ENCODE measurements at places on chromosomes 2 and 18.

GRCh38 chr2:8582191-8582590 lies 99.7 kb upstream of the ID2 start:
- no peak for DNase-seq

GRCh38 chr18:35732162-35732561 lies 150.6 kb downstream of the GALNT1 start:
- DNase-seq, result no peak

DNA sequence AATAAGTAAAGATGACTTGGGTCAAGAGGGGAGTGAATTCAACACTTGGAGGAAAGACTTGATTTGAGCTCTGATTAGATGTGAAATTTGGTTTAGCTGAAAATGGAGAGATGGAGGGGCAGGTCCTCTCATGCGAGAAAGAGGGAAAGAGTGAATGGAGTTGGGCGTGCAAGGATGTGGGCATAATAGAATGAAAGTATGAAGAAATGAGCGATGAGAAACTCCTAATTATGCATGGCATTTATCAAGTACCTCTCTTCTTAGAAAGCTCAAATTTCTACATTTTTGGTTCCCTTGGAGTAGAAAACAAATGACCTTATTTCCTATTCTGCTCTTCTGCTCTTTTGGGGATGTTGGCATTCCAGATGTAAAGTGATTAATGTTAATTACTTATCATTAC lies 161.5 kb downstream of the PHLPP1 start:
- DNase-seq, result no peak

- DNase-seq, result no peak
These were observed 29.9 kb downstream of the ZEB2 start for GRCh38 chr2:144490017-144490416.

DNA sequence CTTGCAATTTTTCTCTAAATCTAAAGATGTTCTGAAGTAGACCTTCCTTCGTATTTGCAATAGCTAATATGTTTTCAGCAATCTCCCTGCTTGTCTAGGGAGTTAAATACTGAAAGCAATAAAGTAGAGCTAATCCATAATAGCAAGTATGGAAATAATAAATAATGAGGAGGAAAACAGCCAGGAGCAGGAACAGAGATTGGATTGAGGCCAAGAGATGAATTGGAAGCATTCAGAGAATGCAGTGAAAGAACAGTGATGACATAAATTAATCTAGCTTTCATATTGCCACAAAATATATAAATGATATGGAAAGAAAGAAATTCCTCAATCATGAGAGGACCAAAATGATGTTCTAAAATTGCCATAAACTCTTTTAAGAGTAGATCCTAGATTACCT lies 679.7 kb downstream of the METTL4 start:
- DNase-seq, result no peak

GRCh38 chr2:30230497-30231211 lies 680 bp upstream of the LBH start:
- no peak for DNase-seq

DNA sequence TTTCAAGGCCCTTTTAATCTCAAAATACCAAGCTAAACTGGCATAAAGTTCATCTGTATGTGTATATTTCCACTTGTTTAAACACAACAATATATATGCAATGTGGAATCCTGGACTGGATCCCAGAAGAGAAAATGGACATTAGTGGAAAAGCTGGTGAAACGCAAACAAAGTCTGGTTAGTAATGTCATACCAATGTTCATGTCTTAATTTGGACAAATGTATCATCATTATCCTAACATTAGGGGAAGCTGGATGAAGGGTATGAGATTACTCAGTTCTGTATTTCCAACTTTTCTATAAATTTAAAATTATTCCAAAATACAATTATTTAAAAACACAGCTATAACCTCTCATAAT lies 3.8 kb downstream of the SP3 start:
- no peak for DNase-seq

GRCh38 chr2:17933256-17933655 lies 54.8 kb downstream of the KCNS3 start:
- no peak for DNase-seq

DNA sequence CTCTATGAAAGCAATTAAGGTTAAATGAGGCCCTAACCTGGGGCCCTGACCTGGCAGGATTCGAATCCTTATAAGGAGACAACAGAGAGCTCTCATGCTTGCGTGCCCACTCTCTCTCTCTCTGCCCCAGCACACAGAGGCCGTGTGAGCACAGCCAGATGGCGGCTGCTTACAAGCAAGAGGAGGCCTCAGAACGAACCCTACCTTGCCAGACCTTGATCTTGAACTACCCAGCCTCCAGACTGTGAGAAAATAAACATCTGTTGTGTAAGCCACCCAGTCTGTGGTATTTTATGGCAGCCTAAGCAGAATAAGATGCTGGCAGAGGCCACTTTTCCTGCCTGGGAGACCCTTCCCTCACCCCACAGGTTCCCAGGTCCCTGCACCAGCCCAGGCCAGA lies 5.2 kb upstream of the UBE2F start:
- no peak for DNase-seq

DNA sequence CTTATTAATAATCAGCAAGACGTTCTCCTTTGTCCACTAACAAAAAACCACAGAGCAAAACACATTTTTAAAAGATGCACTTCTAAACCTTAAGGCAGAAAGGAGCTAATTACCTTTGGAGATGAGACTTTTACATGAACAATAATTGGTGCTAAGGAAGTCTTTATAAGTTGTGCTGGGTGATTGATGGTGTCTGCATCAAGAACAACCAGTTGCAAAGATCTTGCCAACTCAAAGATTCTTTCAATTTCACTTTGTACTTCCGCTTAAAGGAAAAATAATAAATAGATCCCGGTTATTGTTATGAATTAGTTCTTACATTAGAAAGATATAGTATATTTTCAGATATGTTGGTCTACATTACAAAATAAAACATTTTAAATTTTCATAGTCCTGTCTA lies 26.9 kb upstream of the ARL5A start:
- no peak for DNase-seq

- DNase-seq, result no peak
These were observed 46.3 kb downstream of the PLEKHB2 start for GRCh38 chr2:131151398-131151797.

GRCh38 chr2:16016282-16016681 lies 75.9 kb downstream of the MYCN start:
- DNase-seq, result no peak

DNA sequence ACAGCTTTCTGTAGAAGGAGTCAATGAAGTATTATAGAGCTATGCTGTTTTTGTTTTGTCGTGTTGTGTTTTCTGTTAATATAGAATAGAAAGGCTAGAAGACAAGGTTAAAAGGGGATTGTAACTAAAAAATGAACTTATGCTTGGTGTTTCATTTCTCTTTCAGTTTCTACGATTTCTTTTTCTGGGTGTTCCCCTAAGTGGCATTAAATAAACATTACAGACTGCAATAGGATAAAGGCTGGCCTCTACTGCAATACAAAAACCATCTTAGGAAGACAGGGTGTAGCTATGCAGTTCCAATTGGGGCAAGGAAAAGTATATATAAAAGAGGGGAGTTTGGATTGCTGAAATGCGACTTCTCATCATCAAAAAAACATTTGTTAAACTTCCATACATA lies 1609.7 kb upstream of the ACVR2A start:
- DNase-seq, result no peak

GRCh38 chr2:105062158-105062557 lies 24.3 kb downstream of the MRPS9 start:
- DNase-seq, result no peak

GRCh38 chr2:105712981-105713596 lies 31.6 kb upstream of the NCK2 start:
- no peak for DNase-seq

GRCh38 chr2:154758871-154759270 lies 60.4 kb downstream of the KCNJ3 start:
- no peak for DNase-seq

DNA sequence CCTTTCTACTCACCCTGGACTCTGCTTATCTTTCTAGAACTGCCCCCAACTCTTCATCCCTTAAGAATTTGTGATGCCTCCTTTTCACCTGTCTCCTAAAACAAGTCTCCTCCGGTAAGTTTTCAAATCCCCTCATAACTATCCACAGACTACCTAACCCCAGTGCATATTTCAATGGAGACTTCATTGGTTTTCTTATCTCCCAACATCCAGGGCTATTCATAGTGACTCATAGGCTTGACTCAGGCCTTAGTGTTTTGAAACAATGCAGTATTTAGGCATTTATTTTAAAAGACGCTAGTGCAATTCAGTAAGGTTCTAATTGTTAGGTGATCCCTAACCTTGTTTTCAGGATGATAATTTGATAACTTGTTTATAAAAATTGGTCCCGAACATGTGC lies 399.2 kb downstream of the CPS1 start:
- no peak for DNase-seq

DNA sequence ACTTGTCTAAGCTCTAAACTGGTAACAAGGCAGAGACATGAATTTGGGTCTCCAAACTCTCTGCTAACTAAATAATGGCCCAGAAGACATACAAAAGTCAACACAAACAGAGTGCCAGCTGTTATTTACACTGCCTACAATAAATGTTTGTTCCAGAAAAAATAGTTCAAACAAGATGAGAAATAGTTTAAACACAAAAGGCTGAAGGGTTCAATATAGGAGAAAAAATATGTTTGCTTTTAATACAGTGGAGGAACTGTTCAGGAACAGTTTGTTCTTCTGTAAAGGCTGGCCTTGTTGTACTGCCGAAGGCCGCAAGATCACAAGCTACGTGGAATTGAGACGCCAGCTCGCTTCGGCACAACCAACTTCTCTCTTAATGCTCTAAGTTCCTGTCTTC lies 74.6 kb downstream of the AFF3 start:
- no peak for DNase-seq

DNA sequence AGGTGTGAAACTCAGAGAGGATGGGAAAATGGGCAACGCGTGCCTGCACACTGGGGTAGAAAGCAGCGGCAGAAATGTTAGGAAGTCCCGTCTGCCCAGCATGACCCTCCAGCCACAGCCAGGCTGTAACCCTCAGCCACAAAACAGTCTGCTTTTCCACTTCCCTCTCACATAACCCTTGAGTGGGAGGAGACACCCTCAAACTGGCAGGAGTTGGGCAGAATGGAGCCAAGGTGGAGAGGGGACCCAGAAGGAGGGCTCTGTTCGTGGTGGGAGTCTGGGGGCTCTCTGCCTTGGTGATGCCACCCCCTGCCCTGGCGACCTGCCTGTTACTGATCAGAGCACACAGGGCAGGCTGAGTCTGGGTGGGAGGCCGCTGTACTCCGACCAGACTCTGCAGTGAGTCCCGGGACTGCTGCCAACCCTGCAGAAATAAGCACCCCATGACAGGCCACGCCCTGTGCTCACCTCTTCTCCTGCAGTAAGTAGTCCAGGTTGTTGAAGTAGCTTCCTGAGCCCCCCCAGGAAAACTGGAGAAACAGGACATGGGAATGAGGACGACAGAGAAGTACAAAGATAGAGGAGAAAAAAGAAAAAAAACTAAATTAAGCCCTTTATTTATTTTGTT lies 16.0 kb downstream of the FAM178B start:
- DNase-seq, result no peak

DNA sequence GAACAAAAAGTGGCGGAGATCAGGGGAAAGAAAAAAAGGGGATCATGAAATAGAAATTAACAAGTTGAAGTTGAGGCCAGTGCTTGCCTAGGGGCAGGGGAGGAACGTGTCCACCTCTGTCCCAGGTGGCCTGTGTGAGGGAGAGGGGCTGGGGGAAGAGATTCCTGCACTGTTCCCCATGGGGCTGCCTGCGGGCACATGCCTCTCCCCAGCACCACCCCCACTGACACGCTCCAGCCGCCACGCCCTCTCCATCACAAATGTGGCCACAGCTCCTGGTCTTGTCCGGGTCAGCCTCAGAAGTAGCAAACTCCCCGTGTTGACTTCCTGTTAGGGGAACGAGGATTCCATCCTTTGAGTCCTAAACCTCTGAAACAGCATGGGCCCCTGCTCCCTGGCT lies 161.2 kb downstream of the GLI2 start:
- DNase-seq, result no peak

DNA sequence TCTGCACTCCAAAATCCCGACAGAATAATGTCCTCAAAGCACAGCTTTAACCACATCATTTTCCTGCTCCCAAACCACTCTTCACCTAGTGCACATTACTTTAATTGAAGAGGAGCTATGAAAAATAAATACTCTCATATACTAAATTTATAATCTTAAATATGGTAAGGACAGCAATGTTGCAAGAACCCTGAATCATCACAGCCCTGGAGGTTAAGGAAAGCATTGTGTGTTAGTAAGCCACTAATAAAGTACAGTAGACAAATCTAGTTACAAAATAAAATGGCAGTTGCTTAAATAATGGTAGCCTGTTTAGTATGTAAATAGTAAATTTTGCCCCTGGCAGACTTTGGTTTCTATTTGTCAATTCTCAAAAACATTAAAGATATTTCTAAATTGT lies 27.0 kb upstream of the CCDC178 start:
- DNase-seq, result no peak

- no peak for DNase-seq
These were observed 59.5 kb downstream of the APOB start for GRCh38 chr2:20984408-20984807.

GRCh38 chr18:46659484-46659883 lies 2.5 kb upstream of the LOXHD1 start:
- DNase-seq, result no peak

DNA sequence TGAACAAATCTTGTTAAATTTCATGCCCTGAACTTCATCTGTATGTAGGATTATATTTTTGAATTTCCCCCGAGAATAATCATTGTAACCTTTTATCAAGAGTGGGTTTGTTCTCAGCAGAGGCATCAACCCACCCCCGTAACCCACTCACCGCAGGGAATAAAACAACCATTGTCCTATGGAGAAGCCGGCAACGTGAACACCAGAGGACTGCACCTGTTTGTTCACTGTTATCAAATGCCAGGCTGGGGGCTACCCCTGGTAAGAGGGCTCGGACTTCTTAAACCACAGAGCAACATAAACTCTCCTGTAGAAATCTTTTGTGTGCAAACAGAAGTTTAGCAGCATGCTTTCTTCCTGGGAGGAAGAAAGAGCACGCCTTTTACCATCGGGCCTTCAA lies 610.4 kb downstream of the ERBB4 start:
- DNase-seq, result no peak
